GM12892 (cell line): ENCODE measurements at places on chromosomes 13 and 19.
A peak's percentile ranks its signal among the peaks of the same experiment; 100 is the strongest.

DNA sequence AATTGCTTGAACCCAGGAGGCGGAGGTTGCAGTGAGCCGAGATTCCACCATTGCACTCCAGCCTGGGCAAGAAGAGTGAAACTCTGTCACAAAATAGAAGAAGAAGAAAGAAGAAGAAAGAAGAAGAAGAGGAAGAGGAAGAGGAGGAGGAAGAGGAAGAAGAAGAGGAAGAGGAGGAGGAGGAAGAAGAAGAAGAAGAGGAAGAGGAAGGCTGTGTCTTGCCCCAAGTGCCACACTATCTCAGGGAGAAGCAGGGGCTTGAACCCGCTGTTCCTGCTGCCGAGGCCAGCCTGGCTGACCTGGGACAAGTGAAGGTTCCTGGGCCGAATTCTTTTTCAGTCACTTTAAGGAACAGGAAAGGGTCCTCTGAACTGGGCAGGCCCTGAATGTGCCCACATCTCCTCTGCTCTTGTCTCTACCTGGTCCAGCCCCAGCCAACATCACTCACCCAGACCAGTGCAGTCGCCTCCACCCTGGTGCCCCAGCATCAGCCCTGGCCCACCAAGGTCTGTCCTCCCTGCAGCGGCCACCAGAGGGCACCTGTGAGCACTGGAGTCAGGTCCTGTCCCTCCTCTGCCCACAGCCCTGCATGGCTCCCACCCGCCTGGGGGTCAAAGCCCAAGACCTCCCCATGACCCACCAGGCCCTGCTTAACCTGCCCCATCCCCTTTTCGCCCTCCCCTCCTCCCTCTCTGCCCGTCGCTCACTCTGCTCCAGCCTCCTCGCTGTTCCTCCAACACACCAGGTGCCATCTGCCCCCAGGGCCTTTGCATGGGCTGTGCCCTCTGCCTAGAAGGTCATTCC, 20.0 kb downstream of the TICAM1 start:
- peak; percentile 84 for DNase-seq

GRCh38 chr13:53885997-53886396, 857.4 kb downstream of the OLFM4 start:
- no peak for DNase-seq

- no peak for DNase-seq
Measured at GRCh38 chr19:44644402-44645016, 799 bp downstream of the PVR start.

GRCh38 chr13:51559946-51560735, 24.1 kb upstream of the WDFY2 start:
- no peak for DNase-seq

DNA sequence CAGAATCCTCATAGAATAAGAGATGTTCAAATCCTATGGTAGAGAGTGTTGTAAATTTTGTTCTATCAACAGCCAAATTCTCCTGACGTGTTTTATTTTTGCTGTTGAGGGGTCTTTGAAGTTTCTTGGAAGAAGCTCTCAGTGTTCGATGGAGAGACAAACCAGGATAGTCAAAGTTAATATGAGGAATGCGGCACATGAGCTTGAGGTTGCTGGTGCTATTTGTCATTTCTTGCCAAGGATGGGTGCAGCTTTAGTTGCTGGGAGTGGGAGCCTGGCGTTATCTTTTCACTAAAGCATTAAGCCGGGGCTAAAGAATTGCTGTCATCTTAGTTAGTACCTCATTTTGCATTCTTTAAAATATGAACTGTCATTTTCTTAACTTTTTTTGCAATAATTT, 239.9 kb upstream of the CSNK1A1L start:
- no peak for DNase-seq

DNA sequence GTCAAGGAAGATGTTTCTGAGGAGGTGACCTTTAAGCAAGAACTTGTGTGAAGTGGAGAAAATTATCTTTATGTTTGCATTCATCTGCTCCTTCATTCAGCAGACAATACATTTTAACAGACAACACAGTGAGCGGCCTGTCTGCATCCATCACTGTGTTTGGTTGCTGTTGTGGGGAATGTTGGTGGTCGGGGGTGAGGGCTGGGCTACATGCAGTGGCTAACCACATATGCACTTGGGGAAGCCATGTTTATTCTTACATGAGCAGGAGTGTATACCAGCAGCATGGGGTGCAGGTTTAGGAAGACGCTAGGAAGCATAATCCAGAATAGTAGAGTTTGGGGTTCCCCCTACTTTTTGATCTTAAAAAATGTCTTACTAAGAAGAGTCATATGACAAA, 66.4 kb downstream of the DHRS12 start:
- no peak for DNase-seq

DNA sequence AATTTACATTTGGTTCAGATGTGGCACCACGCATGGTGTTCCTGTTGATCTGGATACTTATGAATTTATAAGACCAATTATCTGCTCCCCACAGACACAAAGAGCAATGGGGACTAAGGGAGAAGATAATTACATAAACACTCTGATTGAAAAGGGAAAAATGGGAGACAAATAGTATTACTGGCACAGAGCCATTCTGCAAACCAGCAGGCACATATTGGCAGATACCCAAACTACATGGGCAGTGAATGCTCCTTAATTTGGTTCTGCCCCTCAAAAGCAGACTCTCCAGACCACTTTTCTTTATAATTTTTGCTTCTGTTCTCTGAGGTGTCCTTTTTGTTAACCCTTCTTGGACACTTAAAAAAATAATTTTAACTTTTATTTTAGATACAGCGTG, 1674.2 kb downstream of the PCDH9 start:
- DNase-seq: no peak

GRCh38 chr13:47076500-47076899, 179.6 kb upstream of the HTR2A start:
- DNase-seq: no peak

DNA sequence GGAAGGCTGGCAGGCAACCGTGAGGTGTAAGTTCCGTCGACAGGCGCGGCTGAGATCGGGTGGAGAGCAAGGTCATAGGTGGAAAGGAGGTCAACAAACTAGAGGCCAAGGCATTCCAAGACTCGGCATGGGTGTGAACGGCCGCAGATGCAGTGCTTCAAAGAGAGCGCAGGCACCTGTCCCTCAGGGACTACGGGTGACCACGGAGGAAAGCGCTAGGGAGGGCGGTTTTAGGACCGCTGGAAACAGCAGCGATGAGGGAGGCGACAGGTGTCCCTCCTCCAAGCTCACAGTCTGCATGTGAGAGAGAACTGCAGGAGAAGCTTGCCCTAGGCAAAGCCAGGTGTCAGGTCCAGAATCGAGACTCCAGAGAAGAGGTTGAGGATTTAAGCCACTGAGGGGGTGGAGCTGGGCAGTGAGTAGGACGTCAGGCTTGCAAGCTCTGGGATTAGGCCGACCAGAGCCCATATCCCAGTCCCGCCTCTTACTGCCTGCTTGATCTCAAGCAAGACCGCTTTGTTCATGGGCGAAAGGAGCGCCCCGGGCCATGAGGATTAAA, 1.6 kb upstream of the MLNR start:
- DNase-seq: no peak

GRCh38 chr19:17975032-17975431, 8.1 kb downstream of the KCNN1 start:
- DNase-seq: no peak

GRCh38 chr13:51999510-51999911, 11.7 kb downstream of the ATP7B start:
- DNase-seq: no peak

GRCh38 chr19:28886708-28887107, 326.2 kb downstream of the UQCRFS1 start:
- DNase-seq: no peak

DNA sequence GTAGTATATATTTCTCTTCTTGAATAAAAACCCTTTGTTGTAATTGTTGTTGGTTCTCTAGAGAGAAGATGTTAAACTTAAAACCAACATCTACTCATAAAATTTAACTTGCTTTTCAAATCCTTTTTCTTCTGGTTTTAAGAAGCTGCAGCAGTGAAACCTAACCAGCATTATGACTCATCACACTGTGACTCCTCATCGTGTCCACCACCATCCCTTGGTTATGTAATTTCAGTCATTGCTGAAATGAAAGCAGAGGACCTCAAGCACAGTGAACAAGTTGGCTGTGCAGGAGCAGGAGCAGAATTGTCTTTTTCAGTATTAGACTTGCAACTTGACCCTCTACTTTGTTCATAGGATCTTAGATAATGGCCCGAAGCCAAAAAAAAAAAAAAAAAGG, 64.9 kb upstream of the HTR2A start:
- peak; percentile 32 for DNase-seq

DNA sequence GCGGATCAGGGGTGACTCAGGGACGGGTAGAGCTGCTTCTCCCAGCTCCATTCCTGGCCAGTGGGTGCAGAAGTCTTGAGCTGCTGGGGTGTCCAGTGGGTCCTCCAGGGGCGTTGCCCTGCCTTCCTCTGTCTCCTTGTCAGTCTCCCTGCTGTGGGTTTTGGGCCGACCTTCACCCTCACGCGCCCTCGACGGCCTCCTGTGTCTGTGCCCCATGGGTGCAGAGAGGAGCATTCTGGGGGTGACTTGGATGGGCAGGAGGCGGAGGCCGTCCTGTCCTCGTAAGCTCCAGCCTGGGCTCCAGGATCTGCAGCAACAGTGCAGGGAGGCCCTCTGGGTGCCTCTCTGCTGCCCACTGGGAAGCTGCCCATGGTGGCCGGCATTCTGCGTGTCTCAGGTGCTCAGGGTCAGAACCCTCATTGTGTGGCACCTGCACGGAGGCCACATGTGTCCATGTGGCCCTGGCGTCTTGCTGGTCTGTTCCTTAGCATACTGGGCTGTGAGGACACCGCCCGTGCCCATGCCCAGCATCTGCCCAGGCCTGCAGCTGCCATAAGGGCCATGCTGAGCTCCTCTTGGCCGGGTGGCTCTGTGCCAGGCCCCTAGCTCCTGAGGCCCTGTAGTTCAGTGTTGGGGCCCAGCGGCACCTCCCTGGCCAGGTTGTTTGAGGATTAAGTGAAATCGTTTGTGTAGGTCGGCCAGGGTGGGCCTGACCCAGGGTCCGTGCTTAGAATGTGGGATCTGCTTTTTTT, 17.3 kb downstream of the DOT1L start:
- no peak for DNase-seq

- DNase-seq: no peak
Measured at GRCh38 chr19:12825254-12826131, 8.9 kb downstream of the RTBDN start.

GRCh38 chr13:62747629-62748028, 1332.0 kb upstream of the PCDH20 start:
- no peak for DNase-seq

- DNase-seq: no peak
Measured at GRCh38 chr13:99289271-99289670, 17.9 kb downstream of the GPR183 start.

GRCh38 chr19:39038098-39038497, 5.7 kb upstream of the FBXO27 start:
- DNase-seq: no peak

- DNase-seq: no peak
Measured at GRCh38 chr13:113171250-113172125, 13.0 kb downstream of the PROZ start.
